ENCODE measurements at places on chromosomes 1 and 21. TPM values are rescaled to one million over a fixed set of nuclear protein-coding genes. Genes with fewer than 3 reads are reported as not detected.
A peak's percentile ranks its signal among the peaks of the same experiment; 100 is the strongest.

DNA sequence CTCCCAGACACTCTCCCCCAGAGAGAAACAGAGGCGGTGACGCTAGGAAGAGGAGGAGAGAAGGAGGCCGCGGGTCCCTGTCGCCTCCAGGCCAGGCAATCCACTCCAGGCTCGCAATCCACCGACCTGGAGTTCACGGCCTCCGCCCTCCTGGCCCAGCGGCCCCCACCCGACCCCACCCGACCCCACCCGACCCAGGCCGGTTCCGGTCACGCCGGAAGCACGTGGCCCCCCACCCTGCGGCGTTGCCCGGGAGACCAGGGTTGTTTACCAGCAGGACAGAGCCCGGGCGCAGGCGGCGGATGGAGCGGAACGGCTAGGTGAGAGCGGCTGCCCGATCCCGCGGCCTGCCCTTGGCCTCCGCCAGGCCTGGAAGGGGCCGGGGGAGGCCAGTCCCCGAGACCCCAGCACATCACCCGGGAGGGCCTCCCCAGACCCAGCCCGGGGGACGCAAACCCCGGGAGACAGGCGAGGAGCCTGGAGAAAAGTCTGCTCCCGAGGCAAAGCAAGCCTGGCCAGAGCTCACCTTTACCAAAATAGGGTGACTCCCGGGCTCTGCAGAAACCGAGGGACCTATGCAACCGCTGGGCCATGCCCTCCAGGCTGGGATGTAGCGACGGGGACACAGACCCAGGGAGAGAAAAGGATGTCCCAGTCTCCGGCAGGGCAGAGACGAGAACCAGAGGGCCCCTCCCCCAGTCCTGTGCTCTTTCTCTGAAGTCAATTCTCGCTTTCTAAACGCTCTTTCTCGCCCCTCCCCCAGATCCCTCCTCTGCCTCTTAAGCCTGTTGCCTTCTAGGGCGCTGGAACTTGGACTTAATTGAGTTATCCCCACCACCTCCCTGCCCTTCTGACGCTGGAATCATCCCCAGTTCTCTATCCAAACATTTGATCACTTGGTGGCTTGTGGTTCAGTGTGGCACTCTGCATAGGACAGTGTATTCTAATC, at the start of the genes PLA2G2C and UBXN10:
Gene PLA2G2C (minus strand): TSS at position 685 of the 949 bp plus-strand sequence. CDS start 9,155 bp downstream, outside the sequence.
Gene UBXN10 (plus strand): TSS at position 263 of the 949 bp plus-strand sequence. CDS start 4,466 bp downstream, outside the sequence.
- no peaks in the 10 kb centered on the region for H3K36me3 ChIP-seq
- no peaks in the 10 kb centered on the region for H3K4me1 ChIP-seq

GRCh38 chr1:22776035-22776613, 65.5 kb downstream of the EPHB2 start:
- DNase-seq, result no peak
- no peak overlapping the region for H3K27ac ChIP-seq
- H3K27me3 ChIP-seq, result no peaks in the 10 kb centered on the region
- H3K36me3 ChIP-seq, result no peaks in the 10 kb centered on the region
- no peak overlapping the region for H3K4me3 ChIP-seq
- H3K4me1 ChIP-seq, result peaks cover 5% of the 10 kb centered on the region

DNA sequence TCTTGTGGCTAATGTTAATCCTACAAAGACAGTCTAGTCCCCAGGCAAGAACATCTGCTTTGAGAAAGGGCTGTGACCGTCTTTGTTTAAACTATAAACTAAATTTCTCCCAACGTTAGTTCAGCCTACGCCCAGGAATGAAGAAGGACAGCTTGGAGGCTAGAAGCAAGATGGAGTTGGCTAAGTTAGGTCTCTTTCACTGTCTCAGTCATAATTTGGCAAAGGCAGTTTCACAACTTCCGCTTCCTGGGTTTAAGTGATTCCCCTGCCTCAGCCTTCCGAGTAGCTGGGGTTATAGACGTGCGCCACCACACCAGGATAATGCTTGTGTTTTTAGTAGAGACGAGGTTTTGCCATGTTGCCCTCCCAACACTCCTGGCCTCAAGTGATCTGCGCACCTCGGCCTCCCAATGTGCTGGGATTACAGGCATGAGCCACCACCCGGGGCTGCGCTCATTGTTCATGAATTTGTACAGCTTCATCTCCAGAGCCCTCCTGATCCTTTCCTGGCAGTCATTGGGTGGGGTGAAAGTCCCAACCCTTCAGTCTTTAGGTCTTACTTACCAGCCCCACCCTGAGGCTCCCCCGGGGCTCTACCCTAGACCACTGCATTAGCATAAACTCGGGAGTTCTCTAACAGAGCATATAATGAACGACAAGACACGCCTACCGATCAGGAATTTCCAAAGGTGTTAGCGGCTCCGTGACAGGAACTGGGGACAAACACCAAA, 4.9 kb upstream of the MASP2 start:
- DNase-seq, result no peak
- peaks cover 17% of the 10 kb centered on the region for H3K36me3 ChIP-seq
- H3K27ac ChIP-seq, result no peak overlapping the region
- no peaks in the 10 kb centered on the region for H3K4me1 ChIP-seq
- no peaks in the 10 kb centered on the region for H3K27me3 ChIP-seq

GRCh38 chr1:63126104-63126503, 196.3 kb upstream of the FOXD3 start:
- H3K27me3 ChIP-seq, result no peaks in the 10 kb centered on the region
- H3K27ac ChIP-seq, result no peak overlapping the region
- H3K4me1 ChIP-seq, result no peaks in the 10 kb centered on the region
- DNase-seq, result no peak
- H3K36me3 ChIP-seq, result no peaks in the 10 kb centered on the region

DNA sequence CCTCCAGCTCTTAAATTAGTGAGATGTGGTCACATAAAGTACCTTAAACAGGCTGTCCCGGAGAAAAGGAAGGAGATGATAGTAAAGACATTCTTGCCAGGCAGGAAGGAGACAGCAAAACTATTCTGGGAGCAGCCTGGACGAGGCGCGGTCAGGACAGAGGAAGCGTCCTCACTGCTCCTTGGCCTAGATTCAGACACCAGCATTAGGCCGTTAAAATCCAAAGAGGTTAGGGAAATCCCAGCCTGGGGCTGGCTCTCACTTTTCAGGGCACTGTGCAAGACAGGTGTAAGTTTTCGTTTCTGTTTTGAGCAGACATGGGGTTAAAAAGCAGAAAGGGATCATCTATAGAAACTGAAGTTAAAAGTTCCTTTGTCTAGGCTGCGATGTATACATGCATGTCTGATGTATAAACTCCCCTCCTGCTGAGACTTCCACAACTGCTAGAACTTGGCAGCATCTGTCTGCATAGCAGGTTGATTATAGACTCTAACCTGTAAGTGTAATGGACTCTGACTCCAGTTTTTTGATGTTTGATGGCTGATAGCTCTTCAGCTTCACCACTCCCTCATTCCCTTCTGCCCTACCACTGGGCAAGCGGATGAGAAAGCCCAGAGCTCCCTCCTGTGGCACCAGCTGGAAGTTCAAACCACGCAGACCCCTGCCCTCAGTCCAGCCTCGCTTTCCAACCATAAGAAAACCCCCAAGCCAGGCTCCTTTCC, 21.5 kb downstream of the STPG1 start:
- no peak overlapping the region for H3K4me3 ChIP-seq
- H3K27me3 ChIP-seq, result no peaks in the 10 kb centered on the region
- no peaks in the 10 kb centered on the region for H3K36me3 ChIP-seq
- DNase-seq, result peak; percentile 71
- peaks cover 2% of the 10 kb centered on the region for H3K4me1 ChIP-seq

DNA sequence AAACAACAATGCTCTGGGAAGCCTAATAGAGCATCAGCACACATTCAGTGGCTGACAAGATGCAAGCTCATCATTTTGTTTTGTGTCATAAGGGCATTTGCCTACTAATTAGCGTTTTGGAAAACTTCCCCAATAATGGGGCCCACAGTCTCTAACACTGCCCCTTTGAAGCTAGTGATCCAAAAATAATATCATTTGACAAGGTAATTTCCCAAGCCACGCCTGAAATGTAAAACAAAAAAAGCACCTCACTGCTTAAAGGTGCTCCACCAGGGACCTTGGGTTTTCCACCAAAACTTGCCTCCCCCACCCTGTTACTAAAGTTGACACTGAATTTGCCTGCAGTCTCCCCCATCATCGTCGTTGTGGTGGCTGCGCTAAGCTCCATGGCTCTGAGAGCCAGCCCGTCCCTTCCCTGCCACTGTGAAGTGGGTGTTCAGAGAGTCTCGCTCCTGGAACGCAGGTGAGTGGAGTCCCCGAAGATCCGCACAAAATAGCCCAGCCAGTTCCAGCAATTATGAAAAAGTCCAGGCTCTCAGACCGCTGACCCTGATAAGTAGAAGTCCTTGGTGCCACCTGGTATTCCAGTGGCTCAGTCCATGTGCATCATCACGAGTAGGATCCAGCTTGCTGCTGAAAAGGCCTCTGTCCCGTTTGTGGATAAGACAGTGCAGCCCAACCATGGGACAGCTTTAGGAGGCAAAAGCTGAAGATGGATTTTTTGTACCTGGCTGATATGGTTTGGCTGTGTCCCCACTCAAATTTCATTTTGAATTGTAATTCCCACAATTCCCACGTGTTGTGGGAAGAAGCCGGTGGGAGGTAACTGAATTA, 52.2 kb downstream of the RAB3GAP2 start:
- no peaks in the 10 kb centered on the region for H3K27me3 ChIP-seq
- DNase-seq, result no peak
- no peak overlapping the region for H3K4me3 ChIP-seq
- no peaks in the 10 kb centered on the region for H3K4me1 ChIP-seq
- no peak overlapping the region for H3K27ac ChIP-seq
- H3K36me3 ChIP-seq, result no peaks in the 10 kb centered on the region

DNA sequence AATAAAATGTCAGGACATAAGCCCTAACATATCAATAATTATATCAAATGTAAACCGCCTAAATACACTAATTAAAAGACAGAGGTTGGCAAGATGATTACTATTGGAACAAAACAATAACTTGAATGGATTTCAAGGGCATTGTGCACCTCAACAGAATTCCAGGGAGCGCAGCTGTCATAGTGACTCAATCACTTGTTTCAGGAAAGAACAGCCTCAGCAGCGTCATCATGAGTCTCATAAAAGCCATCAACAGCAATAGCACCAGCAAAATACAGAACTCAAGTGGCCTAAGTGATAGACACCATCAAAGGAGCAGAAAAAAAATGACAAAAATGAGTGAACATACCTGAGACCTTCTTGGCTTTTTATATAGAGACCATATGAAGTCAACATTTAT, 632.7 kb upstream of the NR5A2 start:
- no peak overlapping the region for H3K27ac ChIP-seq
- no peaks in the 10 kb centered on the region for H3K36me3 ChIP-seq

GRCh38 chr1:201283836-201284553, 689 bp downstream of the PKP1 start:
- H3K27me3 ChIP-seq, result peaks cover 8% of the 10 kb centered on the region
- no peak overlapping the region for H3K4me3 ChIP-seq
- no peak overlapping the region for H3K27ac ChIP-seq
- no peak for DNase-seq
- no peaks in the 10 kb centered on the region for H3K4me1 ChIP-seq
- H3K36me3 ChIP-seq, result no peaks in the 10 kb centered on the region

DNA sequence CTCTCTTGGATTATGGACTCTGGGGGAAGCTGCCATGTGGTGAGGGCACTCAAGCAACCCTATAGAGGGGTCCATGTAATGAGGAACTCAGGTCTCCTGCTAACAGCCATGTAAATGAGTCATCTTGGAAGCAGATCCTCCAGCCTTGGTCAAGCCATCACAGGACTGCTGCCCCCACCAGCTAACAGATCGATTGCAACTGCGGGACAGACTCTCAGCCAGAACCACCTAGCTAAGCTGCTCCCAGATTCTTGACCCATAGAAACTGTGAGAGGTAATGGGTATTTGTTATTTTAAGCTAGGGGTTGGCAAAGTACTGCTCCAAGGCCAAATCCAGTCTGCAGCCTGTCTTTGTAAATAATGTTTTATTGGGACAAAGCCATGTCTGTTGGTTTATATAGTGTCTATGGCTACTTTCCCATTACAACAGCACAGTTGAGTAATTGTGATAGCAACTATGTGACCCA, 27.6 kb upstream of the MAP3K7CL start:
- no peak overlapping the region for H3K27ac ChIP-seq
- no peaks in the 10 kb centered on the region for H3K4me1 ChIP-seq
- H3K27me3 ChIP-seq, result no peaks in the 10 kb centered on the region
- DNase-seq, result no peak

GRCh38 chr1:57678138-57678537, 254.3 kb upstream of the DAB1 start:
- DNase-seq, result no peak
- no peaks in the 10 kb centered on the region for H3K36me3 ChIP-seq
- H3K27ac ChIP-seq, result no peak overlapping the region
- no peaks in the 10 kb centered on the region for H3K4me1 ChIP-seq
- no peaks in the 10 kb centered on the region for H3K27me3 ChIP-seq
- no peak overlapping the region for H3K4me3 ChIP-seq

- H3K27me3 ChIP-seq, result no peaks in the 10 kb centered on the region
- no peaks in the 10 kb centered on the region for H3K4me1 ChIP-seq
- H3K27ac ChIP-seq, result no peak overlapping the region
- peaks cover 46% of the 10 kb centered on the region for H3K36me3 ChIP-seq
These were observed 9.9 kb upstream of the CDCA8 start for GRCh38 chr1:37682334-37682987.

- no peak overlapping the region for H3K27ac ChIP-seq
- no peak overlapping the region for H3K4me3 ChIP-seq
- H3K36me3 ChIP-seq, result no peaks in the 10 kb centered on the region
These were observed 110.5 kb downstream of the TOMM20 start for GRCh38 chr1:235018161-235018560.

The HSD3B2 gene
- total RNA-seq, result 9.9 TPM

The AK5 gene
- total RNA-seq, result not detected

The MAB21L3 gene
- total RNA-seq, result not detected

Measured in ascending aorta (tissue), 2 donors.